ENCODE measurements at places on chromosomes 13 and 19. TPM values are rescaled to one million over a fixed set of nuclear protein-coding genes. Genes with fewer than 3 reads are reported as not detected.

DNA sequence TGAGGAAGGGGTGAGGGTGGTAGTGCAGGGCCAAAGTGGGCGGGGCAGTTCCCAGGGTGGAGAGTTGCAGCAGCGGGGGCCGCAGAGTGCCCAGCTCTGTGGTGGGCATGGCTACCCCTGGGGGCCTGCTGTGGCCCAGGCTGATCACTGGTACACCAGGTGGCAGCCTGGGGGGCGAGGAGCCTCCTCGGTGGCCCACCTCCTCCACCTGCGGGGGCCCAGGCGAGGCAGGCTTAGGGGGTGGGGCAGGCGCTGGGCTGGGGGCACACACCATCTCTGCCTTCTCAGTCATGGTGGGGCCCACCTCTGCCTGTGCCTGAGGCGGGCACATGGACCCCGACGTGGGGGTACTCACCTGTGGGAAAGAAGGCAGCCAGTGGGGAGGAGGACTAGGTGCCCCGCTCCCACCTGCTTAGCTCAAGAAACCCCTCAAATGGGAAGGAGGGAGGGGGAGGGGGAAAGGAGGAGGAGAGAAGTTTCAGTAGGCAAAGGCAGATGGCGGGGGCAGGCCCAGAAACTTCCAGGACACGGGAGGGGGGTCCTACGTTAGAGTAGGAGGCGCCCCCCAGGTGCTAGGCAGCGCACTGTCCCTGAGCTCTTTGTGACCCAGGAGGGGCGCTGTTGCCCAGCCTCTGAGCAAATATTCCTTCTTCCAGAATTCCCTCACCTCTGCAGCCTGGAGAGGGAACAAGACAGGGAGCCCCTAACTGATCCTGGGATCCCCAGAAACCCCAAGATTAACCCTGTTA, 1.6 kb downstream of the LYL1 start:
- no peak for DNase-seq

- no peak for DNase-seq
Measured at GRCh38 chr19:47693489-47693888, 19.7 kb upstream of the EHD2 start.

- peak; percentile 1 for DNase-seq
Measured at GRCh38 chr13:32381539-32381938, 46.4 kb downstream of the N4BP2L1 start.

GRCh38 chr13:52711286-52711685, 28.3 kb downstream of the CNMD start:
- DNase-seq = no peak

DNA sequence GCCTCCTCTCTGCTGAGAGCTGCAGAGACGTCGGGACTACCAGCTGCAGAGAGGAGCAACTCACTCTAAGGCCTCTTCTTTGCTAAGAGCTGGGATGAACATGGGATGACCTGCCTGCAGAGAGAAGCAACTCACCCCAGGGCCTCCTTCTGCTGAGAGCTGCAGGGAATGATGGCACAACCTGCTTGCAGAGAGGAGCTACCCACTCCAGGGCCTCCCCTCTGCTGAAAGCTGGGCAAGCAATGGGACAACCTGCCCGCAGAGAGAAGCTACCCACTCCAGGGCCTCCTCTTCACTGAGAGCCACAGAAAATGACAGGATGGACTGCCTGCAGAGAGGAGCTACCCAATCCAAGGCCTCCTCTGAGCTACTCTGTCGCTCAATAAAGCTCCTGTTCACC, 6.9 kb upstream of the MLLT1 start:
- no peak for DNase-seq

DNA sequence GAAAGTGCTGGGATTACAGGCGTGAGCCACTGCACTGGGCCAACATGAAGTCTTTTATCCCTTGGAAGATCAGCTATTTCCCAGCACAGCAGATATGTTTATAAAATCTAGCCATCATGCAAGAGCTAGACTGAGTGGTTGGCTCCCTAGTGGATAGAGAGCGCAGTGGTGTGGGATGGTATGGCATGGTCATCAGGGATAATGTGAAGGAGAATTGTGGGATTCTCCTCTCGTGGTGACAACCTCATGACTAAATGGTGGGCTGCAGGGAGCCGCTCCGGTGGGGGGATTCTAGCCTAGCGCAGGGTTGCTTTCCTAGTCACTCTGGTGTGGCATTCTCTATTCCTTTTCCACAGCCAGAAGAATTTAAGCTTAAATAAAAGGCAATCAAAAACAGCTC, 43.3 kb upstream of the GPI start:
- DNase-seq = no peak

DNA sequence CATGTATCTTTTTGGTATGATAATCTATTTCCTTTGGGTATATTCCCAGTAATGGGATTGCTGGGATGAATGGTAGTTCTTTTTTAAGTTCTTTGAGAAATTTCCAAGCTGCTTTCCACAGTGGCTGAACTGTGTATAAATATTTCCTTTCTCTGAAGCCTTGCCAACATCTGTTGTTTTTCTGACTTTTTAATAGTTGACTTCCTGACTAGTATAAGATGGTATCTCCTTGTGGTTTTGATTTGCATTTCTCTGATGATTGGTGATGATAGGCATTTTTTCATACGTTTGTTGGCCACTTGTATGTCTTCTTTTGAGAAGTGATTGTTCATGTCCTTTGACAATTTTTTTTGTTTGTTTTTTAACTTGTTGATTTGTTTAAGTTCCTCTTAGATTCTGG, 61.6 kb upstream of the PCDH17 start:
- DNase-seq = peak; percentile 32

DNA sequence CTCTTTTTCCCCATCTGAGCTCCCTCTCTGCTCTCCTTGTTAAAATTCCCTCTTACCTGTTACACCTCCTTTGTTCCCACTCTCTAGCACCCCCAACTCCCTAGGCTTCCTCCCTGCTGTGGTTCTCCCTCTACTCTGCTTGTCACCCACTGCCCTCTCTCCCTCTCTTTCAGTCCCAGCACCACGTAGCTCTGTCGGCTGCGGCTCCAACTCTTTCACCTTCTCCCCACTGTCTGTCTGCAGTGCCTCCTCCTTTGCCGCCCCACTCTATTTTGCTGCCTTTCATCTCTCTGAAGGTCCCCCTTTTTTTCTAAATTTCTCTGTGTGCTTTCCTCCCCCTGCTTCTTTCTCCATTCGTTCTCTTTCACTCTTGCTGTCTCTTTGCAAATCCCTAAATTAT, 1.1 kb downstream of the ZNF836 start:
- DNase-seq = no peak

SERP2 gene
- 2.4 TPM for total RNA-seq

QPCTL gene
- total RNA-seq = 23.4 TPM

ODAD3 gene
- 0.62 TPM for total RNA-seq
